ENCODE measurements at places on chromosomes 11 and 22. TPM values are rescaled to one million over a fixed set of nuclear protein-coding genes. Genes with fewer than 3 reads are reported as not detected.

- no peak for DNase-seq
These were observed 2.0 kb downstream of the MOGAT2 start for GRCh38 chr11:75719340-75720239.

GRCh38 chr22:21919526-21920307 is 32.9 kb downstream of the PPM1F start:
- DNase-seq = no peak

DNA sequence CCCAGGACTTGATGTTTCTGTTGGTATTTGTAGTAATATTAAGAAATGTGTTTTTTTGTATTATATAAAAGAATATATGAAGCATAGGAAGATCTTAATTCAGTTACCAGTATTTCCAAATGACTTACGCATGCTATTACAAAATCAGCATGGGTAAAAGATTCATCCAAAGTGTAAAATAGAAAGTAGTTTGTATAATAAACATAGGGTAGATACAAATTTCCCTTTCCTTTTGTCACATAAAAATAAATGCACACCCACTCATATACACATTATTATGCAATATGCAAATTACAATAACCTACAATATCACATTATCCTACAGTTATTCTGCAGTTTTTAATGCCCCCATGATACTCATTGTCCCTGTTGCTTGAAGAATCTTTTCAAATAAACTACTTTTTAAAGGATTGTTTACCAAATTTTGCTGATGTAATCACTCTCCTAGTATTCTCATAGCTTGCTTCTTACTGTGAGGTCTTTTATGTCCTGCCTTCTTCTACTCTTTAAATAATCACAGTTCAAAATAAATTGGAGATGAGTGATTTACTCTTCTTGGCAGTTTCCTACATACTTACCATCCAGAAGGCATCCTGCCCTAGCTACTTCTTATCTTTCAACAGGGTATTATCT is 244.0 kb downstream of the CASP12 start:
- no peak for DNase-seq

- peak; percentile 77 for DNase-seq
These were observed at the start of gene RTN4R for GRCh38 chr22:20268279-20269012. TSS of gene RTN4R (minus strand) at chr22:20268318. CDS start at chr22:20268092, 226 bp downstream.

- no peak for DNase-seq
These were observed 26.4 kb downstream of the FBLN1 start for GRCh38 chr22:45529105-45529504.

GRCh38 chr11:132158091-132158490 is 787.7 kb downstream of the NTM start:
- DNase-seq = no peak

- no peak for DNase-seq
These were observed 197.6 kb upstream of the BLID start for GRCh38 chr11:122313581-122313980.

DNA sequence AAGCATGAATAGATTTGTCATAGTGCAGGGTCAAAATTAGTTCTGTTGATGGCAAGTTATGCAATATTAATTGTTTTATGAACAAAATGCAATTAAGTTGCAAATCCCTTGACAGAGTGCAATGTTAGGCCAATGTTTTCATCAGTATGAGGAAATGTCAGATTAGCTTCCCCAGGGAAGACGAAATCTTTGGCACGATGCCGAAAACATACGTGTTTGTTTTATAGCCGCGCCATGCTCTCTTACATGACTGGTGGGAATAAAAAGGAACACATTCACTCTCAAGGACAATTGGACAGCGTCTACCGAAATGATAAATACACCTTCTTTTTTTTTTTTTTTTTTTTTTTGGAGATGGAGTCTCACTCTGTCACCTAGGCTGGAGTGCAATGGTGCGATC is 27.0 kb downstream of the MFNG start:
- DNase-seq = no peak

DNA sequence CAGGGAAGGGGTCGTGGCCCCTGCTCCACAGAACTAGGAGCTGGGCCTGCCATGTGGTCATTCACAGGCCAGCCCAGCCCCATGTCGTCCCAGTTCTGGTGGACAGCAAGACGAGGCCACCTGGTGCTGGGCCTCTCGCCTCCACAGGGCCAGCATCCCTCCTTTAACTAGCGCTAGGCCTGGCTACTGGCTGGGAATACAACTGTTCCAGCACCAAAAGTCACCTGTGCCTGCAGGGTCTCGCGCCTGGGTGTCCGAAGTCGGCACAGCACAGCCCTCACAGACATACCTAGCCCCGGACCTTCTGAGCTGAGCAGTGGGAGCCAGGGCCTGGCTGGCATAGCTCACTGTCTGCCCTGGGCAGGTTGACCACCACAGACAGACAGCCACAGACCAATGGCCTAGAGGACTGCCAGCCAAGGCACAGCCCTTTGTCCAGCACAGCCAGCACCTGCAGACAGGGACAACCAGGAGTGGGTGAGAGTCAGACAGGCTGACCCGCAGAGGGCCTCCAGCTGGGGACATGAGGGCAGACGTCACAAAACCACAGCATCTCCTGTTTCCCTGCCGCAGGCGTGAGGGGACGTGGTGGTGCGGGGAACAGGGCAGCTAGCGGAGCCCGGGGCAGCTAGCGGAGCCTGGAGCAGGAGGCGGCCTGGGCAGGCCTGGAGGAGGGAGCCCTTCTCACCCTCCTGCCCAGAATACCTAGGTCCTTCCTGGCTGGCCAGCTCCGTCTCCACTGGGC is 27.2 kb upstream of the TH start:
- DNase-seq = no peak

- no peak for DNase-seq
These were observed 21.1 kb upstream of the TTLL12 start for GRCh38 chr22:43207849-43208702.

- DNase-seq = no peak
These were observed 9.3 kb upstream of the PAX6 start for GRCh38 chr11:31820438-31820818.

DNA sequence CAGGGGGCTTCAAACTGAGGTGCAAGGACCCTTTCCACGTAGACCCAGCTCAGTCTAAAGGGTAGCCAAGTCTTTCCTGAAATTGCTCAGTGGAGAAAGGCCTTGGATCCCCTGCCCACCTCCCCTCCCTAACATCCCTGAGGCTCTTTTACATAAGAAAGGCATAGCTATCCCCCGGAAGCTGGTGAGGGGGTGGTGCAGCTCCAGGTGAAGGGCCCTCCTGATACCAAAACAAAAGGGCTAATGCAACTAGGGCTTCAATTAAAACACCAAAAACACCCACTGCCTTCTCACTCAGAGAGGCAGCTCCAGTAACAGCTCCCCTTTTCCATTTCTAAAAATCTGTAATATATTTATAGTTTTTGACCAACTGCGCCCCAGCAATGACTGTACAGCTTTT is 5.8 kb downstream of the SHANK2 start:
- no peak for DNase-seq

GRCh38 chr11:109085708-109086373 is 336.1 kb upstream of the C11orf87 start:
- DNase-seq = no peak

DNA sequence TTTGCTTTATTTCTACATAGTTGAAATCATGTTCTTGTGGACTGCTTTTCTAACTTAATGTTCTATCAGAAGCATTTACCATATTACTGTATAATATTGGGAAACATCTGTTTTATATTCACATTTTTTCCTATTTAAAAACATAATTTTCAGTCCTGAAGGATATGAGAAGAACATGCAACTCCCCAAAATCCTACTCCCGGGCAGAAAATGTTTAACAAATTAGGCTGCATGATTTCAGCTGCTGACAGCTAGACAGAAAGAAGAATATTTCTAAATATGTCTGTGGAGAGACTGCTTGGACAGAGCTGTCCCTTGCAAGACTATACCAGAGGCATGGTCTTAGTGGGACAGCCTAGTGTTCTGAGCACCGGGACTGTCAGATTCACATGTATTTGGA is 15.7 kb upstream of the AMPD3 start:
- no peak for DNase-seq

DNA sequence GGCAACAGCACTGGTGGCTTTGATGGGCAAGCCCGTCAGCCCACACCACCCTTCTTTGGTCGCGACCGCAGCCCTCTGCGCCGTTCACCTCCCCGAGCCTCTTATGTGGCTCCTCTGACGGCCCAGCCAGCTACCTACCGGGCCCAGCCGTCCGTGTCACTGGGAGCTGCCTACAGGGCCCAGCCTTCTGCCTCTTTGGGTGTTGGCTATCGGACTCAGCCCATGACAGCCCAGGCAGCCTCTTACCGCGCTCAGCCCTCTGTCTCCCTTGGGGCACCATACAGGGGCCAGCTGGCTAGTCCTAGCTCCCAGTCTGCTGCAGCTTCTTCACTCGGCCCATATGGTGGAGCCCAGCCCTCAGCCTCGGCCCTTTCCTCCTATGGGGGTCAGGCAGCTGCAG is 8.0 kb downstream of the RBM14 start:
- DNase-seq = no peak

GRCh38 chr22:42644422-42645340 is 4.3 kb upstream of the ATP5MGL start:
- DNase-seq = no peak

GRCh38 chr11:20125927-20126326 is 34.3 kb downstream of the DBX1 start:
- DNase-seq = no peak

GRCh38 chr22:44024288-44024921 is at the start of gene PARVB:
TSS of gene PARVB (plus strand) at chr22:44024302. CDS start at chr22:44024340, 38 bp downstream.
- peak; percentile 48 for DNase-seq

GRCh38 chr11:29243616-29244015 is 773.2 kb downstream of the KCNA4 start:
- DNase-seq = no peak

DNA sequence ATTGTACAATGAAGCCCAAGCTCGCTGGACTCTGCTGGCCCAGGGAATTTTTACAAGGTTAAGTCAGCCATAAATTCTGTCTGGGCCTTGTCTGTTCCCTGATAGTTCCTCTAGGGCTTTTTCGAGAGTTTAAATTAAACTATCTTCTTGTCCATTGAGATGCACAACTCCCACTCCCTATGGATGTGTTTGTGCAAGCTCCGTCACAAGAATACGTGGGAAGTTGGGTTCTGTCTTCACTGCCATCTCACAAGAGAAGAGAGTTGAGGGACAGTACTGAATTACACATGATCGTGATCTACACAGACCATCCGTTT is 153.6 kb upstream of the TTC12 start:
- DNase-seq = no peak

DNA sequence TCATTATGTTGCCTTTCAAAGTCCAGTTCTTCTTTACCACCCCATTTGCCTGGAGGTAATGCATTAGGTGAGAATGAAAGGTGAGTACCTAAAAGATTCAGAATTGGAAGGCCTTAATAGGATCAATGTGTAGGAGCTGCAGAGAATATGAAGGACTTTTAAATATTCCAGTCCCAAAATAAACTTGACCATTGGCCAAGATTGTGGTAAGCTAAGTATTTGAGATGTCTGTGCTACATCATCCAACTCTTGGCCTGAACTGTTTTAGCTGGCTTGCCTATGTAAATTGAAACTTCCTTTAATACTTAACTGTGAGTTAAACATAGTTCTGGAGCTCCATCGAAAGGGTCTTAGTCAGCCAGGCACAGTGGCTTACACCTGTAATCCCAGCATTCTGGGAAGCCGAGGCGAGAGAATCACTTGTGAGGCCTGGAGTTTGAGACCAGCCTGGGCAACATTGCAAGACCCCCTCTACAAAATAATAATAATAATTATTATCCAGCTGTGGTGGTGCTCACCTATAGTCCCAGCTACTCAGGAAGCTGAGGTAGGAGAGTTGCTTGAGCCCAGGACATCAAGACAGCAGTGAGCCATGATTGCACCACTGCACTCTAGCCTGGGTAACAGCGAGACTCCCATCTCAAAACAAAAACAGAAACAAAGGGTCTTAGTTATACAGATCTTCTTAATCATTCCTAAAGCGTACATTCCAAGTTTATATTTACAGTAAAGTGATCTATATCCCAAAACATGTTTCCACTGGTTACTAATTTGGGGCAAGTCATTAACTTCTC is 29.8 kb downstream of the MTMR3 start:
- DNase-seq = no peak

DNA sequence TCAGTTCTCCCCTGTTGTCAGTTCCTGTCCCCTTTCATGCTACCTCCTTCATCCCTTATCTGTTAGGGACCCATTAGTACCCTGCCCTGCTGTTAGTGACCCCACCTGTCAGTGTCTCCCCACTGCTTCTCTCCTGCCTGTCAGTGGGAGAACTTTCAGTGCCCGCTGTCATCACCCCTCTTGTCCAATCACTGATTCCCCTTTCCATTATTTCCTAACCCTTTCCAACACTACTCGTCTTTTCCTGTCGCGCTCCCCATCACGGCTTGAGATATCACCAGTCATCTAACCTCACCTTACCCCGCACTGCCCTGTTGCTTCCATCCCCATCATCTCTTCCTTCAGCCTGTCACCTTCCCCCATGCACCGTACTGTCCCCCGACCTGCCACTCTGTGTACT is 4.0 kb downstream of the PPP6R2 start:
- no peak for DNase-seq

OR6A2 gene
- not detected for total RNA-seq

B3GAT1 gene
- total RNA-seq = 78.4 TPM

PC gene
- 4.6 TPM for total RNA-seq

OR10G4 gene
- not detected for total RNA-seq

MRGPRE gene
- not detected for total RNA-seq

HOATZ gene
- total RNA-seq = not detected

INPP5J gene
- total RNA-seq = not detected

C22orf23 gene
- total RNA-seq = not detected

Measured in natural killer cell (primary cell).